Right atrium auricular region (tissue), 2 donors: ENCODE measurements at places on chromosomes 12 and 14.

DNA sequence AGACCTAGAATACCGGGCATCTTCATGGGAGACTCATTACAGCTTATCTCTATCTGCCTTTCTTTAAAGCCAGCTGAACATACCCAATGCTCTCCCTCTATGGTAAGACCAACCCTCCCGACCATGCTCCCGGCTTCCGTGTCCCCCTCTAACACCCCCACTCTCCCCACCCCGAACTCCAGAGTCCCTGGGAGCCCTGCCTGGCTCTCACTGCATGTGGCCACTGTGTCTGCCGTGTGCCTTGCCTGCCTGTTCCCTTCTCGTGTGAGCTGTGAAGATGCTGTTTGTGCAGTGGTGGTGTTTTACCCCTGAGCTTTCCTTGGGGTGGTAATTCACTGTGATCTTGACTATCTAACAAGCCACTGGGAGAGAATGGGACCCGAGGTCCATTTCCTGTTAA, 146.4 kb upstream of the FKBP4 start:
- DNase-seq, result no peak

- no peak for DNase-seq
These were observed 57.2 kb downstream of the ESRRB start for GRCh38 chr14:76432827-76433752.

GRCh38 chr14:102348376-102348775, 14.3 kb downstream of the CINP start:
- no peak for DNase-seq

GRCh38 chr14:35257809-35258208, 34.4 kb upstream of the PSMA6 start:
- no peak for DNase-seq

DNA sequence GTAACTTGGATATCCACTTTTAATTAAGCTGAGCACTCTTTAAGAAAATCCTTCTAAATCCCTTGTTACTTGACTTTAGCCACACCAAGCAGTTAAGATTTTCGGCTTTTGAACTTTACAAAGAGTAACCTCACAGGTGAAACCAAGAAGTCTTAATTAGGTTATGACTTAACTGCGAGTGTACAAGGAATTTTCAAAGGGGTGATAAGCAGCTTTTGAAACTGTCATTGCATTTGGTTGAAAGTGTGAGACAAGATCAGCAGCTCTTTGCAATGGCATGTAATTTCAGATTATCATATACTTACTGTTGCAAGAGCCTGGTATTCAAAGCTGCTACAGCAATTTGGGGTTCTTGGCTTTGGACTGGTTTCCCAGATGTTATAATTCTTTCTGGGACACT, 137.5 kb downstream of the TMEM117 start:
- no peak for DNase-seq
